ENCODE measurements at places on chromosomes 12 and 14.

- H3K4me3 ChIP-seq = no peak overlapping the region
- H3K27me3 ChIP-seq = no peaks in the 10 kb centered on the region
- DNase-seq = no peak
- no peak overlapping the region for H3K27ac ChIP-seq
- peaks cover 15% of the 10 kb centered on the region for H3K36me3 ChIP-seq
- no peaks in the 10 kb centered on the region for H3K4me1 ChIP-seq
These were observed 72.1 kb downstream of the POLR3B start for GRCh38 chr12:106429636-106430035.

GRCh38 chr14:54202288-54202687, 194.5 kb upstream of the CDKN3 start:
- no peak overlapping the region for H3K4me3 ChIP-seq
- peaks cover 2% of the 10 kb centered on the region for H3K27me3 ChIP-seq
- no peaks in the 10 kb centered on the region for H3K36me3 ChIP-seq
- no peaks in the 10 kb centered on the region for H3K4me1 ChIP-seq
- H3K27ac ChIP-seq = no peak overlapping the region

- peak overlapping the region; percentile 96 for H3K4me3 ChIP-seq
- peaks cover 61% of the 10 kb centered on the region for H3K4me1 ChIP-seq
- no peaks in the 10 kb centered on the region for H3K27me3 ChIP-seq
- DNase-seq = no peak
- peak overlapping the region; percentile 60 for H3K27ac ChIP-seq
These were observed 3.0 kb downstream of the ZBTB1 start for GRCh38 chr14:64507376-64508156.

GRCh38 chr12:12800406-12801180, 12.6 kb upstream of the DDX47 start:
- peaks cover 20% of the 10 kb centered on the region for H3K4me1 ChIP-seq
- no peak for DNase-seq
- H3K27me3 ChIP-seq = no peaks in the 10 kb centered on the region
- no peak overlapping the region for H3K4me3 ChIP-seq

GRCh38 chr14:74979442-74980397, 23.0 kb upstream of the EIF2B2 start:
- H3K4me1 ChIP-seq = no peaks in the 10 kb centered on the region
- no peak for DNase-seq
- no peak overlapping the region for H3K4me3 ChIP-seq
- no peaks in the 10 kb centered on the region for H3K27me3 ChIP-seq
- H3K27ac ChIP-seq = no peak overlapping the region

DNA sequence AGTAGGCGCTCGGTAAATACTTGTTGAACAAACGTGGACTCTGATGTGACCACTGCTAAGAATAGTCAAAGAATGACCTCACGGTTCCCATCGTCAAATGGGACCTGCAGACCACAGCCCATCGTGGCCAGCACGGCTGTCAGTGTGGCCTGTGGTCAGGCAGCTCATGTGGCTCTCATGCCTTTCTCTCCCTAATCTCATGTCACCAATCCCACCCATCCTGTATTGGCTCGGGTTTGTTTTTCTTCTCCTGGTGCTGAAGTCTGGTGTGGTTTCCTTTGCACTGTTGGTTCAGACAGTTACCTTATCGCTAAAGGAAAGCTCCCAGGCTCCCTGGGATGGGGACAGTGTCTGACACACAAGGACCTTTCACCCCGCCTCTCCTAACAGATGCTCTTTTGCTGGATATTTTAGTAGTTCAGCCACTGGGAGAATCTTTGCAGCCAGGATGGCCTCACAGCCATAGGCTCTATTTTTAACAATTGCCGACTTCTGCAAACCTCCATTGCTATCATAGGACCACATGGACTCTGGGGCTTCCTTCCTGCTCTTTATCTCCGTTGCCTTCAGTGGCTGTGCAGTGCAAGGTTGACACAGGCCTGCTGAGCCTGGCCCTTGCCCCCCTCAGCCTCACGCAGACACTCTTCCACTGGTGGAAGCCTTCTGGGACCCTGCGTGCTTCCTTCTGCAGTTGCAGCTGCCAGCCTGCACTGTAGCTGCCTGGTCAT, 293.1 kb upstream of the FKBP4 start:
- no peak overlapping the region for H3K27ac ChIP-seq
- no peak overlapping the region for H3K4me3 ChIP-seq
- peaks cover 4% of the 10 kb centered on the region for H3K27me3 ChIP-seq
- H3K4me1 ChIP-seq = no peaks in the 10 kb centered on the region

- no peak overlapping the region for H3K27ac ChIP-seq
- H3K27me3 ChIP-seq = no peaks in the 10 kb centered on the region
- H3K36me3 ChIP-seq = peaks cover 93% of the 10 kb centered on the region
- DNase-seq = no peak
- no peak overlapping the region for H3K4me3 ChIP-seq
These were observed 141.3 kb downstream of the PRKCH start for GRCh38 chr14:61462566-61463193.

GRCh38 chr12:109595321-109595902, 21.8 kb downstream of the MVK start:
- no peak overlapping the region for H3K27ac ChIP-seq
- H3K4me1 ChIP-seq = peaks cover 23% of the 10 kb centered on the region
- no peak for DNase-seq
- H3K36me3 ChIP-seq = no peaks in the 10 kb centered on the region

- no peaks in the 10 kb centered on the region for H3K27me3 ChIP-seq
- peaks cover 6% of the 10 kb centered on the region for H3K4me1 ChIP-seq
- DNase-seq = no peak
- no peak overlapping the region for H3K27ac ChIP-seq
- H3K4me3 ChIP-seq = no peak overlapping the region
- H3K36me3 ChIP-seq = no peaks in the 10 kb centered on the region
These were observed 44.2 kb downstream of the SLC6A12 start for GRCh38 chr12:169528-170370.

DNA sequence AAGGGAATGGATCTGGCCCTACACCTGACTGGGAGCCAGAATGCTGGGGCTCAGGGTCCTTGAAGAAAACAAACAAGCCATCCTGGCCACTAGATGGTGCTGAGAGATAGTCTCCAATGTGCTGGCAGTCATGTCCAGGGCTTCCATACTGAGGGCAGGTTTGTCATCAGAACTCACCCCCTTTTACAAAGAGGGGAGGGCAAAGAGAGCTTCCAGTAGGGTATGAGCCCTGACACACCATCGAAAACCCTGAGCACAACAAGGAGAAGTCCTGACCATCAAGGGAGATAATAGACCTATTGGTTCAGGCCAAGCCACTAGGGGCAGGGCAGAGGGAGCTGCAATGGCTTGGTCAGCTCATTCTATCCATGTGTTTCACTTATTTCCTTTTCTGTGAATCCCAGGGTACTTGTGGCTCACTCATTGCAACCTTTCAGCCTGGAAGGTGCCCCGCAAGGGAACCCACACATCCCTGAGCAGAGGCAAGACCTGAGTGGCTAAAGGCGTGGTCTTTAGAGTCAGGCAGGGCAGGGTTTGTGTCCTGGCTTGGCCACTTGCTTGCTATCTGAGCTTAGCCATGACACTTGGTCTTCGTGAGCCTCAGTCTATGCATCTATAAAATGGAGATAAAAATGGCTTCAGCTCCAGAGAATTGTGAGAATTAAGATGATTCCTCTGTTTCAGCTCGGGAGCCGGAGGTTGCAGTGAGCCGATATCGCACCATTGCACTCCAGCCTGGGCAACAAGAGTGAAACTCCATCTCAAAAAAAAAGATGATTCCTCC, 6.2 kb upstream of the PLEKHH1 start:
- H3K4me1 ChIP-seq = peaks cover 5% of the 10 kb centered on the region
- H3K27me3 ChIP-seq = peaks cover 23% of the 10 kb centered on the region
- peak; percentile 65 for DNase-seq

GRCh38 chr12:92506460-92506859, 196.3 kb upstream of the PLEKHG7 start:
- no peaks in the 10 kb centered on the region for H3K27me3 ChIP-seq
- no peak overlapping the region for H3K27ac ChIP-seq
- no peak overlapping the region for H3K4me3 ChIP-seq
- H3K36me3 ChIP-seq = no peaks in the 10 kb centered on the region

- no peaks in the 10 kb centered on the region for H3K27me3 ChIP-seq
- H3K27ac ChIP-seq = no peak overlapping the region
- no peaks in the 10 kb centered on the region for H3K4me1 ChIP-seq
These were observed 581.1 kb upstream of the MGAT4C start for GRCh38 chr12:86837246-86837645.

DNA sequence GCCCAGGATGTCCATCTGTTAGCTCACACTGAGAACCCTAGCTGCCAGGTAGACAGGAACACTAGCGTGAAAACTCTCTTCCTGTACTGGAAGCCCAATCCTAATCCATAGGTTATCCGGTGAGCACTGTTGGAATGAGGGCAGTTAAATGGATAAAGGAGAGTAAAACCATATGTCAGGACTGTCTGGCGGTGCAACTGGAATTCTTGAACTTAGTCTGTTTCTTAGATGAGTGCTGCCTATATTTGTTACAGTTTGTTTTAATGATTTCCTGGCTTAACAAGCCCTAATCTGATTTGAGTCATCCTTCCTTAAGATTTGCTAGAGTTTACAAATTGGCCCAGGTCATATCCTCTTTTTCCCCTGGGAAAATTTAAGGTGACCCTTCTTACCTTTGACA, 104.7 kb downstream of the ANO4 start:
- H3K4me3 ChIP-seq = no peak overlapping the region
- no peak for DNase-seq
- H3K4me1 ChIP-seq = no peaks in the 10 kb centered on the region

- no peak overlapping the region for H3K27ac ChIP-seq
- no peak overlapping the region for H3K4me3 ChIP-seq
- H3K27me3 ChIP-seq = no peaks in the 10 kb centered on the region
- H3K36me3 ChIP-seq = no peaks in the 10 kb centered on the region
These were observed 5.4 kb upstream of the ANO4 start for GRCh38 chr12:100789146-100789545.

DNA sequence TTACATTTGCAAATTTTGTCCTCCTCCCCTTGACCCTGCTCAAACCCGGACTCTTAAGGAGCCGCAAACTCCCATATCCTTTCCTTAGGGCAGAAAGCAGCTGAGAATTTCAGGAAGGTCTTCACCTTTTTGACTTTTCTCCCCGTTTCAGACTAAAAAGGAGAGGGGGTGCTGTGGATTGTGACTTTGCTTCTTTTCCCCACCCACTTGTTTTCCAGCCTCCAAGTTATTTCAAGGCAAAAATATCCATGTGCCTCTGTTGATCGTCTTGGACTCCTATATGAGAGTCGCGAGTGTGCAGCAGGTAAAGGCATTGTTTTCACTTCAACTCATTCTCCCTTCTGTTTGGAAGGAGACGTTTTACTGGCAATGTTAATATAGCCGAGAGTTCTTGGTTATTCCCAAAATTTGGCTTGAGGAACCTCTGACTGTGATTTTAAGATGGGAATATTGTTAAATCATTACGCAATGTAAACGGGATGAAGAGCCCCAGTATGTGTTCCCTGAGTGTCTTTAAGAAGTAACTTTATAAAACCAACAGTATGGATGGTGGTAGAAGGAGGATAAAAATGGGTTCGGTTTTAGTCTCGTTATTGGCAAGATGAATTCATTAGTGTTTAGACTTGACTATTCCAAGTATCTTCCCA, 663 bp downstream of the LRRK2 start:
- H3K4me3 ChIP-seq = peak overlapping the region; percentile 45
- H3K27ac ChIP-seq = no peak overlapping the region
- H3K4me1 ChIP-seq = peaks cover 9% of the 10 kb centered on the region
- no peak for DNase-seq

GRCh38 chr12:121750507-121750955, 38.0 kb downstream of the TMEM120B start:
- peaks cover 17% of the 10 kb centered on the region for H3K4me1 ChIP-seq
- peaks cover 4% of the 10 kb centered on the region for H3K36me3 ChIP-seq
- no peak overlapping the region for H3K27ac ChIP-seq
- H3K27me3 ChIP-seq = no peaks in the 10 kb centered on the region
- no peak for DNase-seq

DNA sequence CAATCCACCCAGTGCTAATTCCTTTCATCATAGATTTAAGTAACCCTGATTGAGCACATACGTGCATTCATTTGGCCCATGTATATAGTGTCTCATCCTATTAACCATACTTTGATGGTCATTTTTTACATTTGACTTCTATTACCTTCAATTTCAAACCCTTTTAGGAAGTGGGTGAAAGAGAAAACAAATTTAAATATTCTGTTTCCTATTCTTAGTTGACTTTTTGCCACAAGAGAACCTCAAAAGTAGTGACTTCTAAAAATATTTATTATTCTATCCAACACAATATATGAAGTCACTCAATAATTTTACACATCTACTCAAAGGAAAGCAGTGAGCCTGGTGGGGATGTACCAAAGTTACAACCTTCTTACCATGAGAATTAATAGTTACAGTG, 164.9 kb downstream of the CEP128 start:
- no peaks in the 10 kb centered on the region for H3K27me3 ChIP-seq
- no peak for DNase-seq
- no peak overlapping the region for H3K27ac ChIP-seq
- no peaks in the 10 kb centered on the region for H3K36me3 ChIP-seq
- no peaks in the 10 kb centered on the region for H3K4me1 ChIP-seq

DNA sequence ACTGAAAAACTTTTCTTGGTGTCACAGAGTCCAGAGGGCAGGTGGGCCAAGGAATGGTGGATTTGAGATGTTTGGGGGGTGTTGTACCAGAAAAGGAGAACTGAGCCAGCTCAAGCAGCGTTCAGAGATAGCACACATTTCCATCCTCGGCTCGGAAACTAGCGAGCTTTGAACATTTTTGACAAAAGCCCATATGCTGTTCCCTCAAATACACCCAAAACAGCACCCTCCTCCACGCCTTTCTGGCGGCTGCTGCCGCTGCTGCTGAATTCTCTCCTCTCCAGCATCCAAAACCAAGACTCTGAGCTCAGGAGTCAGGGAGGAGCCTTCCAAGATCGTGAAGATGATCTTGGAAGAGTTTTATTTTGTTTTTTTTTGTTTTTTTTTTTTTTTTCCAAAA, 961 bp downstream of the SRRM4 start:
- H3K36me3 ChIP-seq = no peaks in the 10 kb centered on the region
- peaks cover 36% of the 10 kb centered on the region for H3K27me3 ChIP-seq
- H3K27ac ChIP-seq = no peak overlapping the region

- H3K27me3 ChIP-seq = no peaks in the 10 kb centered on the region
- H3K4me1 ChIP-seq = no peaks in the 10 kb centered on the region
- no peaks in the 10 kb centered on the region for H3K36me3 ChIP-seq
- no peak for DNase-seq
- no peak overlapping the region for H3K27ac ChIP-seq
These were observed 220.5 kb upstream of the ATXN7L3B start for GRCh38 chr12:74317078-74317601.

DNA sequence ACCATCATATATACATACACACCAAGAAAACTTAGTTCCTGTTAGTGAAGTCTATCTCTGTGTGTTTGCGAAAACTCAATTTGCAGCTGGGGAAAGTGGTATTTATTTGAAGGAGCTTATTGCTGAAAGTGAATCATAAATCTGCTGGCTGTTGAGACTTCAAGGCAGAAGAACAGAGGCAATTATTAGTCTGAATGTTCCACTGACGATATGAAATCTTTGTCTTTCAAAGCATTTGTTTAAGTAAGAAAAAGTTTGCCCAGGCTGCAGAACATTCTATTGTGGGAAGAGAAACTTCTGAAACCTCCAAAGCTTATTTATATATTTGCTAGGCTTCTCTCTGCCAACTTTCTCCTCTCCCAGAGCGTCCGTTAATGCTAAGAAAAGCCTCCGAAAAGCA, 255.7 kb upstream of the TMPO start:
- H3K4me1 ChIP-seq = no peaks in the 10 kb centered on the region
- H3K27ac ChIP-seq = no peak overlapping the region
- no peaks in the 10 kb centered on the region for H3K36me3 ChIP-seq
- DNase-seq = no peak
